ENCODE measurements at places on chromosomes 3 and 15.

- DNase-seq: no peak
Measured at GRCh38 chr3:161386991-161387770, 15.9 kb upstream of the SPTSSB start.

DNA sequence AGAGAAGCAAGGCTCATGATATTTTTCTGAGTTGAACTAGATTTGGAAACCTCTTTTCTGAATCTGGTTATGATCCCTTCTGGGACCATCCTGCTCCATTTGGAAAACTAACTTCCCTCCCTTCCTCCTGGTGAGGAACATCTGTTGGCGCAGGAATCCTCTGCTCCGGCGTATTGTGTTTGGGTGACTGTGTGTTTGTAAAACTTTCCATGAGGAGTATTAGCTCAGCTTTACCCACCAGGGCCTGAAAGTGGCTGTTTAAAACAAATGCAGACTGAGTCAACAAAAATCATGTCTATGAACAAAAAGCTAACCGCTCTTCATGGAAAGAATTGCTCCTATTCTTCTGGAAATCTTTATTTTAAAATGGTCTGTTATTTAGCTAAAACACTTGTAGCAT is 17.7 kb downstream of the STARD9 start:
- DNase-seq: no peak

DNA sequence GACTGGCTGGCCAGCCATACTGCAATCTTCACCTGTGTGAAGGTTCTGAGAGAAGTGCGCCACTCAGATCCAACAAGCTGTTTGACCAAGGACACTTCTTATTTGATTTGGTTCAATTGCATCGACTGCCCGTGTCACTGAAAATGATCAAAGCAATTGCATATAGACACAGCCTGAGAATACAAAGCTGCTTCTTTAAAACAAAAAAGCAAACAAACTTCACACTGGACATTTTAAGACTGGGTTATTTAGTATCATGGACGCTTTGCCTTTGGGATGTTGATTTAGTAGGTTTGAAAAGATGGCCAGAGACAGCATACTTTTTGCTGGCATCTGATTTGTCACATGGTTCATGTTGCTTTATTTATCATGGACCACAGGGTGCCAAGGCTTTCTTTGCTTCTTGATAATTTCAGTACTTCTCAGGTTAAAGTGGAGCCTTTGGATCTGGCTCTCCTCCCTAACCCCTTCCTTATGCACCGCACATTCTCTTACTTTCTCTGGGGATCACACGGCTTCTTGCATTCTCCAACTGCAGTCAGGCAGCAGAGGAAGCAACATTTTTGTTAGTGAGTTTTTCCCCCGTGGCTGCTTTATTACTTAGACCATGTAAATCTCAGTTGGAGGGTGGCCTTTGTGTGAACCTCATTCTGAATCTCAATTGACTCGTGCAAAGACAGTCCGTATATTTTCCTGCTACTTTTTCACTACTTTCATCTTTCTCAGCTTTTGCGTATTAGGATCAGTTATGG is 151.0 kb downstream of the CD47 start:
- no peak for DNase-seq

- no peak for DNase-seq
Measured at GRCh38 chr3:41404582-41404981, 205.3 kb downstream of the CTNNB1 start.

DNA sequence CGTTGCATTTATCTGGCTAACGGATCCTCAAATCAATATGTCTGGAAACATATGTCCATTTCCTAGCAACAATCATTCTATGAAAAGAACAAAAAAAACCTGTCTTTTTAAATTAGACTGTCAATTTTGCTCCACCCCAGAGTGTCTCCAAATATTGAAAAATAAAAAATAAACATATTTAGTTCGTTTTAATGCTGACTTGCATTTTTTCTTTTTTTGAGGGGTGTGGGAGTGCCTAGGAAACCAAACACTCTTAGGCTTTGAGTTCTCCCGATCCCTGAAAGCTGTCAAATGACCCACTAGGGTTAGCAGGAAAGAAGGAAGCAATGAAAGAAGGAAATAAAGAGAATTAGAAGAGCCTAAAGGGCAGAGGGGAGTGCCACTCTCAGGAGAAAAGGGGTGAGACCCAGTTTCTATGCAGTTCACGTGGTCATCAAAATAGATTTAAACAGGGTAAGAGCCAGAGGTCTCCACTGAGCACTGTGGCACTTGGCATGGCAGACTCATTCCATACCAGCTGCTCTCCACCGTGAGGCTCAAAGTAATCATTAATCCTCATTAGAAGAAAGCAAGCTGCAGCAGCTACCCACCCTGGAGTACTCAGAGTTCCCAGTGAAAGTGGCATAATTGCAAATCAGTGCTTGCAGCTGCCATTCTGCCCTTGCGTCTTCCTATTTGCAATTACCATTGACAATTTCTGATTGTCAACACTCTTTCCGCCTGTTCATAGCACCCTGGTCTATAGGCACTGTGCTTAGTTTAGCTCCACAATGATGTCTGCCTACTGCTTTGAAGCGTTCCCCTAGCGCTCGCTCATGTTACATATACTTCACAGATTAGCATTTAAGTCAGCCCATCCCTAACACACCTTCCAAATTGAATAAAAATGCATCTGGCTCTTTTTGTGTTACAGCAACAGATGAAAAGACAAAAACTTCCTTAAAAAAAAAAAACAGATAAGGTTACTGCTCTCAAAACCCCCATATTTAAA is 32.3 kb downstream of the PDZRN3 start:
- DNase-seq: no peak

- no peak for DNase-seq
Measured at GRCh38 chr3:96991231-96991630, 176.8 kb downstream of the EPHA6 start.

DNA sequence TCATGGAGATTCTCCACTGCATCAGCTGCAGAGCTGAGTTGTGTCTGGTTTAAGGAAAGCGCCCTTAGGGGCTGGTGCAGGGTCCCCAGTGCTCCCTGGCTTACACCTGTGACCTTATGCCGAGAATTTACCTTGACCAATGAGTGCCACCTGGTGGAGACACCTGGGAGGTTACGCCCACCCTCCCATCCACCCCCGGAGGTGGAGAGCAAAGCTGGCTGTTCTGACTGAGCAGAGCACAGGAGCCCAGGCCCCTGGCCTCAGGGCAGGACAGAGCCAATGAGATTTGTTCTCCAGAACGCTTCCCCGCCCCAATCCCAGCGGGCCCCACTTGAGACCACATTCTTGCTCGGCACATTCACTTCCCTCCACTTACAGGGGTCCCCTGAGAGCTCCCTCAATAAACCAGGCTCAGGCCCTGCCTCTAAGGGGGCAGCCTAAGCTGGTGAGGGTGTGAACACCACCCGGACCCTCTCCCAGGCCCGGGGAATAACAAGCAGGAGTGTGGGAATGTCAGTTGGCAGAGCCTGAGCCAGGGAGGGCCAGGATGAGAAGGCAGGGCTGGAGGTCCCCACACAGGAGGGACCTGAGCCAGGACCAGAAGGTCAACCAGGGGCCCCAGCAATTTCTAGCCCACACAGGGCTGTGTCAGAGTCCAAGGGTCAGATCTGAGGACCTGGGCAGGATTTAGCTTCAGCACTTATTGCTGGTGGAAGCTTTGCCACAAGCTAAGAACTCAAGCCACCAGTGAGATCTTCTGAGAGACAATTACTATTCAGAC is 117.1 kb downstream of the TPRA1 start:
- DNase-seq: no peak

GRCh38 chr3:38317192-38317759 is 29.3 kb upstream of the XYLB start:
- no peak for DNase-seq

GRCh38 chr3:142318331-142318730 is 92.9 kb upstream of the GK5 start:
- no peak for DNase-seq

DNA sequence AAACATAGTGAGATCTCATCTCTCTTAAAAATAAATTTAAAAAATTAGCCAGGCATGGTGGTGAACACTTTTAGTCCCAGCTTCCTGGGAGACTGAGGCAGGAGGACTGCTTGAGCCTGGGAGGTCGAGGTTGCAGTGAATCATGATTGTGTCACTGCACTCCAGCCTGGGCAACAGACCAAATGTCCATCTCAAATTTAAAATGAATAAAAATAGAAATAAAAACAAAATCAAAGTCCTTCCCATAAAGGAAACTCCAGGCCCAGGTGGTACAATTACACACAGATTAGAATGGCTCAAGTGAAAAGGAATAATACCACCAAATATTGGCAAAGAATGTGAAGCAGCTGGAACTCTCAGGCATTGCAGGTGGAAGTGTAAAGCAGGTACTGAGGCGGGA is 19.3 kb upstream of the ATP10A start:
- no peak for DNase-seq
